ENCODE measurements at places on chromosomes 2 and 18. TPM values are rescaled to one million over a fixed set of nuclear protein-coding genes. Genes with fewer than 3 reads are reported as not detected.

The GKN2 gene
- total RNA-seq, result not detected

The STARD6 gene
- not detected for total RNA-seq

The EIF5B gene
- 51.7 TPM for total RNA-seq

The GREB1L gene
- total RNA-seq, result 12.0 TPM

The BOLL gene
- total RNA-seq, result not detected

The HOXD11 gene
- total RNA-seq, result not detected

The CD8B gene
- 0.81 TPM for total RNA-seq

The IL18RAP gene
- 1.1 TPM for total RNA-seq

The KCNS3 gene
- total RNA-seq, result 2.8 TPM

The ZC3H6 gene
- total RNA-seq, result 18.7 TPM

The PMAIP1 gene
- 0.50 TPM for total RNA-seq

- no peak for DNase-seq
These were observed 1.1 kb upstream of the ZSCAN30 start for GRCh38 chr18:35291166-35291565.

DNA sequence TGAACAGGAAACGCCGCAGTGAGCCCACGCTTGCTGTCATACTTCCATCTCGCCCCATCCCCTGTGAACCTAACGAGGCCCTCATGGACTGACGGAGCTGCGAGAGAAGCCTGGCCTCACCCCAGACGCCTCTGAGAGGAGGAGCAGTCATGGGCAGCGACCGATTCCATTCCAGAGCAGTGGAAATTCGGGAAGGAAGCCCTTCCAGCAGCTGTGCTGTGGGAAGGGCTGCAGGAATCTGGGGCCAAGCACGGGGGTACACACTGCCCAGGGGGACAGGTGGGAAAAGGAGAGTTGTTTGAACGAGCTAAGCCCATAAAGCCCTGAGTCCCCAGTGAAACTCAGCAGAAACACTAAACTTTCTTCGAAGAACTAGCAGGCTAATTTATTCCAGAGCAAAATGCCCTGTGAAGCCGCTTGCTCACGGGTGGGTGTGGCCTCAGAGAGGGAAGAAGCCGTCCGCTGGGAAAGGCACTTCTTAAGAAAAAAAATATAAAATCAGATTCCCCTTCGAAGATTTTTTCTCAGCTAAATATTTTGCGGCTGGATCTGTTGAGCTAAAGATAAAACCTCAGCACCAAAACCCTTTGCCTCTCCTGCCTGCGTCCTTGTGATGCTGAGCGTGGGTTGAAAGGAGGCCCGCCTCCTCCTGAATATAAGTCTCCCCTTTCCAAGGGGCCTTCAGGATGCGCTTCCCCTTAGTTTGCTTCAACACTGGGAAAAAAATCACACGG is 38.2 kb downstream of the ANKMY1 start:
- peak; percentile 23 for DNase-seq

GRCh38 chr2:133130548-133131246 is 437.6 kb downstream of the NCKAP5 start:
- no peak for DNase-seq

DNA sequence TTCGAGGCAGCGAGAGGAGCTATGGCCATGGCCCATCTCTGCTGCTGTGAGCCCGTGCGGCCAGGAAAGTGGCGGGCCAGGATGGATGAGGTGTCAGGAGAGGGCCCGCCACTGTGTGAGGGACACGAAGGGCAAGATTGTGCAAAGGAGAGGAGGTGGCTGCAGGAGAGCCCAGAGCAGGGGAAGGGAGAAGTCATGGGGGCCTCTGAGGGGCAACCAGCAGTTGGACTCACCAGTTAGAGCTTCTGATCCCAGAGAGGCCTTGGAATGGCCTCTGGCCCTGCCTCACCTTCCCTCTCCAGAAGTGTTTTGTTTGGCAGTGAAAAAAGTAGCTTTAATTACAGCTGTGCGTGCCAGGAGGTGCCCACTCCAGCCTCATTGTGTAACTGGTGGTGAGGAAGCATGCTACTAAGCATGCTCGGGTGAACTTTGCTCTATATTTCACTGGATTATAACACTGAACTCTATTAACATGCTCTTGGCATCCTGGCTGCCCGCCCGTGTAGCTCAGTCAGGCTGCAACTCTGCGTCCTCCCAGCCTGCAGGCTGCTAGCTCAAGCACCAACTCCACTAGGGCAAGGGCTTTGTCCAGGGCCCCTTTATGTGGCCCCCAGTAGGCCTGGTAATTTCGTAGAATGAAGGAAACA is 34.2 kb downstream of the IMPA2 start:
- DNase-seq, result peak; percentile 50

DNA sequence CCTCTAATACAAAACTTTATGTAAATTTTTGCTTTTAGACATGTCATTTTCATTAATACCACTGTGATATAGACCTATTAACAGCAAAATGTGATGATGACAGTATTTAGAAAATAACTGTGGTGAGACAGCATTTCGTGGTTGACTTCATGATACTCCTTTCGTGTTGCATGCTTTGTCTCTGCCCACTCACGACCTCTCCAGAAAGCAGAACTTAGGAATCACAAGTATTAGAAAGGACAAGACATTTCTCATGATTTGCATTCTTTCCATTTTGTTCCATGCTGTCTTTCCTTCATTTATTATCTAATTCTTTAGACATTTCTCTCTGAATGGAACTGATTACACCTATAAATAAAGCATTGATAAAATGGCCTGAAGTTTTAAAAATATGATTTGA is 85.2 kb upstream of the POU3F3 start:
- DNase-seq, result no peak

DNA sequence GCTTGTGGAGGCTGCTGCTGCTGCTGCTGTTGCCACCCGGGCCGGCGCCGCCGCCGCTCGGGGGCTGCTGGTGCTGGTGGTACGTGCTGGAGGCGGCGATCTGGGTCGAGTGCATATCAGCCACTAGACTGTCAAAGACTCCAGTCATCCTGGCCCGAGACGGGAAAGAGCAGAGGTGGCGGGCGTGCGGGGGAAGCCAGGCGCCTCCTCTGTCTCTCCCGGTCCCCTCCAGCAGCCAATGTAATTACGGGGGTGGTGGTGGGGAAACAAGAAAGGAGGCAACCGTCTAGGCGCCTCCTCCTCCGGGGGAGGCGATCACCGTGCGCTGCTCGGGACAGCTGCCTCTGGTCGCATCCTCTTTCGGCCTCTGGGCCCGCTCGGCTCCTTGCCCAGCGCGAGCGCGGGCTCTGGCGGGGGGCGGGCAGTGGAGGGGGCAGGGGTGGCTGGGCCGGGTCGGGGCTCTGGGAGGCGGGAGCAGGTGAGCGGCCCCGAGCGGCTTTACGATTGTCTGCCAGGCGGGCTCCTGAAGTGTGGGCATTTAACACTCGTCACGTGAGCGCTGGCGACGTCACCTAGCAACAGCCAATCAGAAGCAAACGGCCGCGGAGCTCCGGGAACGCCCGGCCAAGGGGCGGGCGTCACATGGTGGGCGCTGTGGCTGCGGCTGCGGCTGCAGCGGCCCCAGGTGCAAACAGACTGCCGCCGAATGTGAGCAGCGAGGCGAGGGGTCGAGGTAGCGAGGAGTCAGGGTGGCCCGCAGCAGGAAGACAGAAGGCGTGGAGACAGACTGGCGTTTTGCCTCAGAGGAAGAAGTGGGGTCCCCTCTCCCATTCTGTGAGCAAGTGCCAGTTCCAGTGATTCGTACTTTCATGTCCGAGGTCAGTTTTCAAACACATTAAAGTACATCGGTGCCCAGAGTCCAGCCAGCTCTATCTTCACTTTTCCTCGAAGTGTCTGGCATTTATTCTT is at the start of gene DLX2:
Gene DLX2 (minus strand): TSS at position 510 of the 969 bp plus-strand sequence. CDS start 362 bp downstream, at position 148.
- DNase-seq, result peak; percentile 80

GRCh38 chr2:100321179-100321865 is 979 bp downstream of the LONRF2 start:
- peak; percentile 34 for DNase-seq

GRCh38 chr18:59718464-59719157 is 21.4 kb upstream of the CCBE1 start:
- DNase-seq, result no peak

DNA sequence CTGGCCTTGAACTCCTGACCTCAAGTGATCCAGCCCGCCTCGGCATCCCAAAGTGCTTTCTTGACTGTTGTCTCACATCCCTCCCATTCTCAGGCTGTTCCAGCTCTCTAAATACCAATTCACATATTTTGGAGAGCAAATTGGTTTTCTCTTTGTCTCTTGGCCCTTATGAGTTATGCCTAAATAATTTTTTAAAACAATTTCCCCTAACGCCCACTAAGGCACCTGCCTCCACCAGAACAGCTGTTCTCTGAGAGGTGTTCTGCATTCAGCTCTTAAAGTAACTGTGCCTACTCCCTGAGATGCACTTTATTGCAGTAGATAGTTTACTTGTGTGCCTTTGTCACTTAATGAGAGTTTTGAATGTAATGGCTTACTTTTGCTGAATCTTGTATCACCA is 6.9 kb downstream of the CCDC195 start:
- DNase-seq, result no peak

- no peak for DNase-seq
These were observed 123.5 kb upstream of the FOSL2 start for GRCh38 chr2:28269019-28269784.

DNA sequence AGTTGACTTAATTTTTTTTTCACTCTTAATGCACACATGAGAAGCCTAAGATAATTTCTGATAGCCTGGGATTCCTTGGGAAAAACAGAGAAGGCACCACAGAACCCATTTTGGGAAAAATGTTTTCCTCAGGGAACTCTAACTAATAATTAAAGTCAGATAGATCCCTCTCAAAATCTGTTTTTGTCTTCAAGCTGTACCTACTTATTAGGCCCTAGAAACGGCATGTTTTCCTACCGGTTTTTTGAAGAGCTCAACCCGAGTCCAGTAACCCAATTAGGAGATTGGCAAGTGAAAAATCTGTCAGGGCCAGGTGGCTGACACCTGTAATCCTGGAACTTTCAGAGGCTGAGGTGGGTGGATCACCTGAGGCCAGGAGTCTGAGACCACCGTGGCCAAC is 16.1 kb upstream of the PDK1 start:
- no peak for DNase-seq

GRCh38 chr2:109318150-109318948 is 189.3 kb downstream of the SH3RF3 start:
- DNase-seq, result peak; percentile 82

DNA sequence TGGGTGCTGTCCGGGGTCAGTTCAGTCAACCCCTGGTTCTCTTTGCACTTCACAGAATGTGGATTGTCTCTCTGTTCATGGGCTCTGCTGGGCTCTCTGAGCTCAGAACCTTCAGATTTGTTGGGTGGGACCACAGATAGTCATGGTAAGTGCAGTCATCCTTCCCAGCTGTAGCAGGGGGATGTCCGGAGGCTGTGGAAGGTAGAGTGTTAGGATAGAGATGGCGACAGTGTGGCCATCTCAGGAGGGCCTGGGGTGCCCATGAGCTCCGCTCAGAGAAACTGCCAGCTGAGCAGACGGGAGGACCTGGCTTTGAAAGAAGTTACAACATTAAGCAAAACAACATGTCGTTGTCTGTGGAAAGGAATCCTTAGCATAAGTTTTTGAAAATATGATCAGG is 149.8 kb downstream of the FAM210A start:
- no peak for DNase-seq

DNA sequence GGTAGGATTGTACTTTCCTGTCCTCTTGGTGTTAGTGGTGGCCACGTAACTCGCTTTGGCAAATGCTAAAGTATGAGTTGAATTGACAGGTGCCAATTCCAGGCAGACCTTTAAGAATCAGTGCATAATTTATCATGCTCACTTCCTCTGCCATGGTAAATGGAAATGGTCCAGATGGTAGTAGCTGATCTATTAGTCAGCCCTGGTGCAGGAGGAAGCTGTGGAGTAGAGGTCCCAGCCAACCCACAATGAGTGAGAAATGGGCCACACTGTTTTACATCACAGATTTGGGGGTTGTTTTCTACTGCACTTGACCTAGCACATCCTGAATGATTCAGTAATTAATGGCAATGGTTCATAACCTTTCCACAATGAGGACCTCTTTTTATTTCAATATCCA is 104.4 kb downstream of the RGPD3 start:
- no peak for DNase-seq

DNA sequence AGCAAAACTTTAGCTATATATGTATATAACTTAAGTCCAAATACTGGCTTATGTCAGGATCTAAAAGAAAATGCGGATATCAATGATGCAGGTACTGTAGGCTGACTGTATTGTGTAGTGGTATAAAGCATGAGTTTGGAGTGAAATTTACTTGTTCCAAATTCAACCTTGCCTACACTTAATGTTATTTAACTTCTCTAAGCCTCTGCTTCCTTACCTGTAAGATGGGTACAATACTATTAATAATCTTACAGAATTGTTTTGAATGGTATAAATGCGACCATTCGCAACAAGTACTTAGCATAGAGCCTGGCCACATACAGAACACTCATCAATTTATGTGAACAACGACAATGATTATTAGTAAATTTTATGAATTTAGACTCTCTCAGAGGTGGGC is 62.4 kb downstream of the SPRED2 start:
- DNase-seq, result no peak

- no peak for DNase-seq
These were observed 3.9 kb downstream of the CCDC121 start for GRCh38 chr2:27624943-27625342.

DNA sequence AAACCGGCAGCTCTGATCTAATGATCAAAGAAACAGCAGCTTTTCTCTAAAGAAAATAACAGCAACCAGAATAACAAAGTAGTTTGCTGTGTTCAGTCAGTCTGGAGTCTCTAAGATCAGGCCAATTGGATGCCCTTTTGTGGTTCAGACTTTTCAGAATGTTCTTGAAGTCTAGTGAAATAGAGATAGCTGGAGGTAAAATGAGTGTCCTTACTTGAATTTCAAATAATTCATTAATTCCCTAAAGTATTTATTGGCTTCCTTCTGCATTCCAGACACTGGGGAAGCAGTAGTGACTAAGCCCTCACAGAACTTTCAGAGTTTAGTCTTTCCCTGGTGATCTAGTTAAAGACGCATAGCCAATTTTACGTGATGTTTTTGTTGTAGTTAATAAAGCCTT is 58.7 kb downstream of the C18orf54 start:
- no peak for DNase-seq

GRCh38 chr2:85253890-85254289 is 73.9 kb downstream of the TGOLN2 start:
- DNase-seq, result no peak

DNA sequence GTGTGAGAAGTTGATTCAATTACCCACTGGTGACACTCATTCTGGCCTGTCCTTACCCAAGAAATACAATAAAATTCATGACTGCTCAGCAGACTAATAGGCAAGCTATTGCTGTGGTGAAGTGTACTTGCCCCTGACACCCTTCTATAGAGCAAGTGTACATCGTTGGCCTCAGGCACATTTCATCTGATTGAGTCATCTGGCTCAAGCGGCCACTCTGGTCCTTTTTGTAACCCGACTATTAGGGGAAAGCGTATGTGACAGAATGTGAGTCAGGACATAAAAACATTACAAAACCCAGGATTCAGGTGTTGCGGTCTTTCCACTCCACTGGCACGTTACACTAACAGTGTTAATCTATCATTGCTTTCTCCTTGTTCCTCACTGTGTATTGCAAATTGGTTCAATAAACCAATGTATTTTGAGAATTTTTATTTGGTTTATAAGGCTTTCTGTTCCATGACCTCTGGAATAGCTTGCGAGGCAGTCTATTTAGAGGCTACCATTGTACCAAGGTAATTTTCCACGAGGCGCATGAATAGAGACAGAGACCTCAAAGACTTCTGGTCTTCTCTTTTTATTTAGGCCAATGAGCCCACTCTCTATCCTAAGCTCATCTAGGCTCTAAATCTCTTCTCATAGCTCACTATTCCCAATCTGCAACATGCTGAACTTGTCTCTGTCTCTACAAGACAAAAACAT is 10.2 kb upstream of the TTC32 start:
- no peak for DNase-seq
